ENCODE measurements at places on chromosomes 3 and 15.

DNA sequence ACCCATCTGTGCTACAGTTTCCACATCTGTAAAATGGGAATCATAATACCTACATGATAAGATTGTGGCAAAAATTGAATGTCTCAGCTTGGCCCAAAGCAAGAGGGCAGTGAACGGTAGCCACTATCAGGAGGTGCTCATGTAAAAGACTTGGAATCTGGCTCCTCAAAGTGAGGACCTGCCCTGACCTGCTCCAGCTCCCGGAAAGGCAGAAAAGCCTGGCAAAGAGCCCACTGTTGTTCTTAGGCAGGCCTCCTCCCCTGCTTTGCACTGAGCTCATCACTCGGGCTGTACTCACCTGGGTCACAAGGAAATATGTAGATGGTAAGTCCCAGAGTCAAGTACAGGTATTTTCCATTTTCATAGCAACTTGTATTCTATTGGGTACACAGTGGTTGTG lies 250.7 kb upstream of the TBL1XR1 start:
- no peak for DNase-seq

DNA sequence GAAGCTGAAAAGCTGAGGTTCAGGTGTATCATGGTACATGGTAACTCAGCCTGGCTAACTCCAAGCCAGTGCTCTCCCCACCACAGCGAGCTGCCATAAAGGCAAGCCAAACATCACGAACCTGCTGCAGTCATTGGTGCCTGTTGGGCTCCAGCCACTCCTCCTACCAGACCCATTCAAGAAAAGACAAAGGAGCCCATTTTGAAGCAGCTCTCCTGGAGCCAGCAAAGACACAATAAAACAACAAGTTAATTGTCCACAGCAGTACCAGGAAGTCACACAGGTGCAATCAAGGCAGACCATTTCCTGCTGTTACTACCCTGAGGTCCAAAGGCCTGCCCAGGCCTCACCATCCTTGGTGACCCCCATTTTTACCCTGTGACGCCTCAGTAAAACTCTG lies 77.6 kb downstream of the DAPK2 start:
- no peak for DNase-seq

DNA sequence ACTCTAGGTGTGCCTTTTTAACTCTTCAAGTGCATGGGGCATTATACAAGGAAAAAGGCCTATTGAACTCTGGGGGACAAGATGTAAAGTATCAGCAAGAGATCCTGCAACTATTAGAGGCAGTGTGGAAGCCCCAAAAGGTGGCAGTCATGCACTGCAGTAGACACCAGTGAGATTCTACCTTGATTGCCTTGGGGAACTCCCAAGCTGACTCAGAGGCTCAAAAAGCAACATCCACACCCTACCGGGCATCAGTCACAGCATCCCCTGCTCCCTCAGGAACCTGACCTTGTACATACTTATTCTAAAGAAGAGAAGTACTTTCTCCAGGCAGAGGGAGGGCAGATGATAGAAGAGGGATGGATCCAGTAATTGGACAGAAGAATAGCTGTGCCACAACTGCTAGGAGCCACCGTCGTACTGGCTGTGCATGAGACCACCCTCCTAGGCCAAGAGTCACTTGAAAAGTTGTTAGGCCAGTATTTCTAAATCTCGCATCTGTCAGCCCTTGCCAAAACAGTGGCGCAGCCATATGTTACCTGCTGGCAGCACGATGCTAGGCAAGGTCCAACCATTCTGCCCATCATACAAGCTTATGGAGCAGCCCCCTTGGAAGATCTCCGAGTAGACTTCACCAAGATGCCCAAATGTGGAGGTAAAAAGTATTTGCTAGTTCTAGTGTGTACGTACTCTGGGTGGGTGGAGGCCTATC lies 523.1 kb upstream of the FRG2C start:
- DNase-seq = no peak

DNA sequence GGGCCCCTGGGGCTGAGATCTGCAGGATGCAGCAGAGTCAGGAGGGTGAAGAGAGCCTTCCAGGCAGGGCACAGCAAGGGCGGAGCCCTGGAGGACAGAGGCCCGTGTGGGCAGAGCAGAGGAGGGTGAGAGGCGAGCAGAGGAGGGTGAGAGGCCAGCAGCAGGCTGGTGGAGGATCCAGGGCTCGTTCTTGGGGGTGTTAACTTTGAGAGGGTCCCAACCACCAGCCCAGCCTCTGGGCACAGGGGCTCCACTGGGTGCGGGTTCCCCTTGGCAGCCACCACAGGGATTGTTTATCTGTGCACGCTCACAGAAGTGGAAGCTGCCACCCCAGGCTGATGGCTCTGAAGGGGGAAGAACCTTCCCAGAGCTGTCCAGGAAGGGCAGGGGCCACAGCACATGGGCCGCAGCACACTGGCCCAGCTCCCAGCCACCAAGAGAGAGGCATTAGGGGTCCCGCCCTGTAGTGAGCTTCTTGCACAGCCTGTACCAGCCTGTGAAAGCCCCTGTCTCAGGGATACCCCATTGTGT lies 9.3 kb upstream of the PLXND1 start:
- no peak for DNase-seq

DNA sequence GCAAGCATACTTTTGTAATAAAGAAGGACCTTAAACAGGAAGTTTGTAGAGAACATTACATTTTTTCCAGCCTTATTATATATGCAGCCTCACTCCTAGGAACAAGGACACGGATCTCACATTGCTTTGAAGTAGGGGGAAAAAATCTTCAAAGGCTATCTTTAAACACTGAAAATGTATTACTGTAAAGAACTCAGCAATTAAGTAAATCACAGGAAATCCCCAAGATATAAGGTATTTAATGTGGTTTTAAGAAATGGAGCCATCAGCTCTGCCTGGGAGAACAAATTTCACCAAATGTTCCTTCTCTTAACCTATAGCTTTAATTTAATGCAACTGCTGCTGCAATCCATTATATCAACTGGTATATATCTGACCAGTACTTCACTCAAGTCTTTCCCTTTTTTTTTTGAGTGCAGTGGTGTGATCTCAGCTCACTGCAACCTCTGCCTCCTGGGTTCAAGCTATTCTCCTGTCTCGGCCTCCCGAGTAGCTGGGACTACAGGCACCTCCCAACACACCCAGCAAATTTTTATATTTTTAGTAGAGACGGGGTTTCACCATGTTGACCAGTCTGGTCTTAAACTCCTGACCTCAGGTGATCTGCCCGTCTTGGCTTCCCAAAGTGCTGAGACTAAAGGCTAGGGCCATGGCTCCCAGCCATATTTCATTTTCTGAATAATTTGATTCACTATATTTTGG lies 2.8 kb downstream of the BTLA start:
- no peak for DNase-seq

DNA sequence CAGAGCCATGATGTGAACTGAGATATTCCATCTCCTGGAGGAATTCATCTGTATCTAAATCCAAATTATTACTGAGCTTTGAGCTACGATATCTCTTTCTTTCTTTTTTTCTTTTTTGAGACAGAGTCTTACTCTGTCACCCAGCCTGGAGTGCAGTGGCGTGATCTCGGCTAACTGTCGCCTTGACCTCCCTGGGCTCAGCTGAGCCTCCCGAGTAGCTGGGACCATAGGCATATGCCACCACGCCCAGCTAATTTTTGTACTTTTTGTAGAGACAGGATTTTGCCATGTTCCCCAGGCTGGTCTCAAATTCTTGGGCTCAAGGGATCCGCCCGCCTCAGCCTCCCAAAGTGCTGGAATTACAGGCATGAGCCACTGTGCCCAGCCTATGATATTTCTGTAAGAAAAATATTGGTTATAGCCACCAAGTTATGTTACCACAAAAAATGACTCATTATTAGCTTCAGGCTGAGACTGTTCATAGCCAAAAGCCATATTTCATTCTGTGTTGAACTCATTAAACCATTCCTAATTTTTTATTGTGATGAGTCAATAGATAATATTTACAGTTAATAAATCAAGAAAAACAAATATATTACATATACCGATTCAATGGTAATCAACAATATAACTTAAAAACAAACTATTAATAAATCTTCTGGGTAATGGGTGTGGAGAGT lies 27.1 kb upstream of the SLC30A4 start:
- DNase-seq = peak; percentile 43

DNA sequence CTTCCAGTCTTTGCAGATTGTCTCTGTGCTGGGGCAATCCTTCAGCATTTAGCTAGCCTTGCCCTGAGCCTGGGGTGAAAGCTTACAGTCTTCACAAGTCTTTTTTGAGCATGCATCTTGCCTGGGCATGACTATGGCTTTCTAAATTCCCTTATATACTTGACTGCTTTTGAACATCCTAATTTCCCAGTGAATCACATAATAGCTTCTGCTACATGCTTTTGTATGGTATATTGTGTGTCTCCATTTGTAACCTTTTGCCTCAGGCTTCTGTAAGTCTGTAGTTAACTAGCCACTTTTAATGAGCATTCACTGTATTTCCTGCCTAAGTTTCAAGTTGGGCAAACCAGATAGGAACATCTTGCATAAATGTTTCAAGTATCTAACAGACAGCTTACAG lies 76.8 kb downstream of the CHCHD4 start:
- no peak for DNase-seq

All from IMR-90 (cell line).